ENCODE measurements at places on chromosomes 6 and 20.

DNA sequence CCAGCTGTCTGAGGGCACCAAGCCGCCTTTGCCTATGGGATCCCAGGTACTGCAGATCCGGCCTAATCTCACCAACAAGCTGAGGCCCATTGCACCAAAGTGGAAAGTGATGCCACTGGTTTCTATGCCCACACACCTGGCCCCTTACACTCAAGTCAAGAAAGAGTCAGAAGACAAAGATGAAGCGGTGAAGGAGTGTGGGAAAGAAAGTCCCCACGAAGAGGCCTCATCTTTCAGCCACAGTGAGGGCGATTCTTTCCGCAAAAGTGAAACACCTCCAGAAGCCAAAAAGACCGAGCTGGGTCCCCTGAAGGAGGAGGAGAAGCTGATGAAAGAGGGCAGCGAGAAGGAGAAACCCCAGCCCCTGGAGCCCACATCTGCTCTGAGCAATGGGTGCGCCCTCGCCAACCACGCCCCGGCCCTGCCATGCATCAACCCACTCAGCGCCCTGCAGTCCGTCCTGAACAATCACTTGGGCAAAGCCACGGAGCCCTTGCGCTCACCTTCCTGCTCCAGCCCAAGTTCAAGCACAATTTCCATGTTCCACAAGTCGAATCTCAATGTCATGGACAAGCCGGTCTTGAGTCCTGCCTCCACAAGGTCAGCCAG lies 283.0 kb downstream of the TSHZ2 start:
- DNase-seq, result no peak

- DNase-seq, result peak; percentile 59
Observed at GRCh38 chr6:32666420-32667300, at the start of gene HLA-DQB1. Gene HLA-DQB1 (minus strand): TSS chr6:32666657. CDS start chr6:32666607, 50 bp downstream.

GRCh38 chr6:34556031-34556471 lies at the start of gene SPDEF:
Gene SPDEF (minus strand): TSS chr6:34556329. CDS start chr6:34544455, 11,874 bp downstream.
- DNase-seq, result no peak

DNA sequence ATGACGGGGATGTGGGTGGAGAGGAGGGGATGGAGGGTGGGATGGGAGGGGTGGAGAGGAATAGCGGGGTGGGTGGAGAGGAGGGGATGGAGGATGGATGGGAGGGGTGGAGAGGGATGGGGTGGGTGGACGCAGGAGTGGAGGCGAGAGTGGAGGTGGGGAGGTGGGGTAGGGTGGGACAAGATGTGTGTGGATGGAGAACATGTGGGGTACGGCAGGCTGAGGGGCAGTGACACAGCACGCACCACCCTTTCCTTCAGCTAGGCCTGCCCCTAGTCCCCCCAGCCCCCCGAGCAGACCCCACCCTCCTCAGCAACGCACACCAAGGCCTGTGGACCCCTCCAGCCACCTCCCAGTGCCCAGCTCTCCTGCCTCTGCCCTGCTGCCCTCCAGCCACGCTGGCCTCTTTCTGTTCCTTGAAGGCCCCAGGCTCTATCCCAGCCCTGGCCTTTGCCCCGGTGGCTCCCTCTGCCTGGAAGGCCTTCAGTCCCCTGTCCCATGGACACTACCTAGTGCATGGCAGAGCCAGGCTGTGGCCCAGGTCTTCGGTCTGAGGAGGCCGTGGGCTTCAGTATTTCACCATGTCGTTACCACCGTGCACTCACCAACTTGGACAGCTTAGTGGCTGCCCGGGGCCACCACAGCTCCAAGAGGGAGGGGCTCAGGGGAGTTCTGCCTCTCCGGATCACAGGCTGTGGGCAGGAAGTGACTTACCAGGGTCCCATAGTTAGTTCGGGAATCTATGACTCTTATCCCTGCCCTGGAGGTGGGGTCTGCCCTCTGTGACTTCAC lies 78.4 kb upstream of the PMEPA1 start:
- DNase-seq, result no peak

GRCh38 chr20:51022803-51023616 lies at the start of gene KCNG1:
Gene KCNG1 (minus strand): TSS chr20:51023107. CDS start chr20:51010338, 12,769 bp downstream.
- no peak for DNase-seq

- DNase-seq, result no peak
Observed at GRCh38 chr6:11110921-11111768, at the start of gene ERVFRD-1. Gene ERVFRD-1 (minus strand): TSS chr6:11111725. CDS start chr6:11105310, 6,415 bp downstream.

DNA sequence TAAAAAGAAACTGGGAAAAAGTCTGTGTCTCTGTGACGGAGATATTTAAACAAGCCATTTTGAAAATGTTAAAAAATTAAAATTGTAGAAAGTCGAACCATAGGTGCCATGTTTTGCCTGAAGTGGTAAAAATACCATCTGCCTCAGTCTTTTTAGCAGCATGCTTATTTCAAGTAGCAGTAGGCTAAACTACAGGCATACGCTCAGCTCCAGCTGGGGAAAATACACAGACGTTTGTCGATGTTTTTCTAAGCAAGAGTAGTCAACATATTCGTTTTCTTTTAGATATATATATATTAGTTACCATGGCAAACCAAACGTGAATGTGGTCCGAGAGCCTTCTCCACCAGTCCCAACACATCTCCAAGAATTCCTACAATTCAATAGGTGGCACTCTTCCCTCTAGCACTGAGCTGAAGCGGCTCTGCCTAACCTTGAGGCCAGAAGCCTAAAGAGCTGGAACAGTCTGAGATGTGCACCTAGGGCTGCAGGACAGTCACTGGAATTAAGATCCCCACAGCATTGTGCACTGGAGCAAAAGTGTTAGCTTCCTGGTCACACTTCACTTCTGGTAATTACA lies 70.2 kb upstream of the BEND3 start:
- DNase-seq, result no peak

DNA sequence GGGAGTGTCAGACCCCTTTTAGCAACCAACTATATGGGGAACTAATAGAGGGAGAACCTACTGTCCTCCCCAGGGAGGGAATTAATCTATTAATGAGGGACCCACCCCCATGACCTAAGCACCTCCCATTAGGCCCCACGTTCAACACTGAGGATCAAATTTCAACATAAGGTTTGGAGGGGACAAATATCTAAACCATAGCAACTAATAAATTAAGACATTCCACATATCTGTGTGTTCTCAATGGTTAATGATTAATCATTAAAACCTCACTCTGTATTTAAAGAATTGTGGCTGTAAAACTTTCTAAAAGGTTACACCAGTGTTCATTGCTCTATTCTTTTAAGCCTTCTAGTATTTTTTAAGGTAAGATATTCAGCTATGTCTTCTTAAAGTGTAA lies 500.4 kb upstream of the SULF2 start:
- no peak for DNase-seq

DNA sequence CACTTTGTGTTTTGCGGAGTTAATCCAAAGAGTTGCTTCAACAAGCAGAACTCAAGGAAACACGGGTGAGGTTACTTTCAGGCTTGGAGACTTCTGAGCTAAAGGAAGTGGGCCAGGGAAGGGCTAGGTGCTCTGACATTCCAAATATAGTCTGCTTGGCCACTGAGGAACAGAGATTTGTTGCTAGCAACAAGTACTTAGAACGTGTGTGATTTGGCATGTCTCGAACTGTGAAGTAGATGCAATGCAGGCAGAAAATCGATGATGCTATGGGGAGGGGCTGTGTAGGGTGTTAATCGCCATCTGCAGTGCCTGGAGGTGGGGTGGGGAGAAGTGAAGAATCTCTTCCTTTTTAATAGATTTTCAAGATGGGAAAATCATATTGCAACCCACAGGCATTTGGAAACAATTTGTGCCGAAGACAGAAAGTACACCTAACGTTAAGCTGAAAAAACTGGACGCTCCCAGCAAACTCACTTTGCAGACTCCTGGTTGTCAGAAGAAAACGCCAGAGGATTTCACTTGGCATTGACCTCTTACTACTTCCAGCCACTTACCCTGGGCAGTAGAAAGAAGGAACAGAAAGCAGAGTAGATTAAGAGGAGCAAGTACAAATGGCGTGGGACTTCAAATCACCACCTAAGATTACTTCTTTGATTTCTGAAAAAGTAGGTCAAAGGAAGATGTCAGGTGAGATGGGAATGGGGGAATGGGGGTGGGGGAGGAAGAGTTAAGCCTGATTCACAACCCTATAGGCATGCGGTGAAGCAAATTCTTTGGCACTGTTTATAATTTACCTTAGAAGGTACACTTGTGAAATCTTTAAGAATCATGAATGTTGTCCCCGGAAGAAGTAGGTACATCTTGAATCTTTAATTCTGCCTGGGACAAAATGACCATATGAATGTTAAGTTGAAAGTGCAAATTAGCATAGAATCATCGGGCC lies 314.1 kb downstream of the CD83 start:
- no peak for DNase-seq

- no peak for DNase-seq
Observed at GRCh38 chr6:46160102-46160501, 10.7 kb downstream of the ENPP5 start.

DNA sequence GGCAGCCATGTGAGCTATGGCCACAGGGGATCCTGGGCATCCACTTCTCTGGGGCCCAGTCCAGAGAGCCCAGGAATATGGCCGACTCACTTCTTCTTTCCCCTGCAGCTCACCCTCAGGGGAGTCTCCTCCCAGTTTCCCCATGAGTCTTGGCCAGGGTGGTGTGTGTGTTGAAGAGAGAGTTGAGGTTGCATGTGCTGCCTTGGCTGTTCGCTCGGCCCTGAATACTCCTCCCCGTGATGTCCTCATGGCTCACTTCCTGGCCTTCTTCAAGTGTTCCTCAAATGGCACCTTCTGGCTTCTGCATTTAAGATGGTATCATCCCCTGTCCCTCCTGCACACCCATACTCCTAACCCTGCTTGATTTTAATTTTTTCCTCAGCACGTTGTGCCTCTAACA lies 3.2 kb upstream of the TREML1 start:
- no peak for DNase-seq

GRCh38 chr6:142827369-142827768 lies 117.6 kb downstream of the HIVEP2 start:
- DNase-seq, result no peak

GRCh38 chr20:53940907-53941545 lies 129.4 kb downstream of the BCAS1 start:
- DNase-seq, result no peak

DNA sequence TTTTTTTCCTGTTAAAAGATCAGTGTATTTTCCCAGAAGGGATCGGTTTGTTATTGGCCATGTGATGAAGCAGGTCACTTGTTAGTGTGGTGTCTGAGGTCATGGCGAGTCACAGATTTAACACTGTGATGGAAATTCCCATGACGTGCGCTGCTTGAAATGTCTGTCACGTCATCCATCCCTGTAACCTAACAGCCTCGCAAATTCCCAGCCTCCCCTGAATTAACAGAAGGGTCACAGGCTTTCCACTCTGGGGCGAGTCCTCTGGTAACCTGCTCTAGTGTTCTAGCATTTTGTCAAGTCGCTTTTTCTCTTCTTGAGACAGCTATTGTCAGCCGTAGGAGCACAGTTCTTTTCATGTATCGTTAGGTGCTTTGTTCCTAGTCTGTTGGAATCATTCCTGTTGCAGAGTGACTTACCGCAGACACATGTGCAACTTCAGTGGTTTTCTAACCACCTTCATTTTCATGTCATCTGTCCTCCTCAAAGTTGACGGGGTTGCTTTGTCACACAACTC lies 137.2 kb downstream of the MAP3K4 start:
- no peak for DNase-seq

GRCh38 chr20:10857352-10858070 lies 183.7 kb upstream of the JAG1 start:
- no peak for DNase-seq

GRCh38 chr6:104170401-104170800 lies 689.3 kb downstream of the HACE1 start:
- DNase-seq, result no peak

DNA sequence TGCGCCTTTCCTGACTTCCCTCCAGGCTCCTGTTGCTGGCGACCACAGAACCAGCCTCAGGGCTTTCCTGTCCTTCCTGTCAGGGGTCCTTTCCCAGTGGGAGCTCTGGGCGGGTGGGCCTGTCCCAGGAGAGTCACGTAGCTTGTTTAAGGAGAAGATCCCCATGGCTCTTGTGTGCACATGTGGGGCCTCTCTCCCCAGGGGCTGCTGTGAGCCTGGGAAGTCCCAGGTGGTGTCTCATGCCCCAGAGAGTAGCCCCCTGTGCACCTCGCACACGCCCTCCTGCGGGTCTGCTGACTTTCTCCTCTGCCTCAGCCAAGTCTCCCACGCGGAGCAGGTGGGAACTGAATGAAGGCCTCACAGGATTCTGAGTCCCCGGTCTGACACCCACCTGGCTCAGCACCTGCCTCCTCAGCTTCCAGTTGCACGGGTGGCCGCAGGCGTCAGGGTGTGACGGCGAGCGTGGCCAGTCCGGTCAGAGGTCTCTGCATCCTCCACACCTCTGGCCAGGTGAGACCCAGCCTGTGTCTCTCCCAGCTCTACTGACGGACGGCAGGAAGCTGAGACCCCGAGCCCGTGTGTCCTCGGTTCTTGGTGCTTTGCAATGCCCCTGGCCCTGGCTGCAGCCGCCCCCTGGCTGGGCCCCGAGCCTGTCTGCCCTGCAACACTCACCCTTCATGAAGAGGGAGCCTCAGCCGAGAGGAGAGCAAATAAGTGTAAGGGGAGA lies 5.6 kb upstream of the NKAIN4 start:
- no peak for DNase-seq

DNA sequence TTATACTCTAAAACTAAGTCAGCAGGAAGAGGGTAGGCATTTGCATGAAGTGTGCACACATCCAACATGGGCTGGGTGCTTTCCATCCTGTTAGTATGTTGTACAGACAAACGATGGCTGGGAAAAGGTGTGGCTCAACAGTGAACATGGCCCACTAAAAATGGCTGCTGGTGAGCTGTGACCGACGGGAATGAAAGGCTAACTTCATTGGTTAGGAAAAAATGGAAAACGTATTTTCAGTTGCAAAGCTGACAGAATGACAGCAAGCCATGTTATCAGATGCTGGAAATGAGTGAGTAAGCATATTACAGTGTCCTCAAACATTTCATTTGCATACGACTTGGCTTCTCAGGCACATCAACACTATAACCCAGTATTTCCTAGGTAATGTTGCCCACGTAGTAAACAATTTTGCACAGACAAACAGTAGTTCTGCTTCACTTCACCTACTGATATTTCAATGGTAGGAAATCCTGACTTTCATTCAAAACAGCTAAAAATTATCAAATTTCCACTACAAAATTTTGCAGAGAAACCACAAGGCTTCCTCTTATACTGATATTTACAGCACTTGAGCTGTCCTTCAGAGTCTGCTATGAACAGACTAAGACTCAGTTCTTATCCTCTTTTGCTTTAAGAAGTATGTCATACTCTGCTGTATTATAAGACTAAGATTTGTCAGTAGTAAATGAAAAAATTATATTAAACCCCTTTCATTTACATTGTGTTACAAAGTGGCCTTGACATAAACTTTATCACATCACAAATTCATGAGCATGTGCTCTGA lies 98.9 kb downstream of the IRF4 start:
- peak; percentile 39 for DNase-seq

DNA sequence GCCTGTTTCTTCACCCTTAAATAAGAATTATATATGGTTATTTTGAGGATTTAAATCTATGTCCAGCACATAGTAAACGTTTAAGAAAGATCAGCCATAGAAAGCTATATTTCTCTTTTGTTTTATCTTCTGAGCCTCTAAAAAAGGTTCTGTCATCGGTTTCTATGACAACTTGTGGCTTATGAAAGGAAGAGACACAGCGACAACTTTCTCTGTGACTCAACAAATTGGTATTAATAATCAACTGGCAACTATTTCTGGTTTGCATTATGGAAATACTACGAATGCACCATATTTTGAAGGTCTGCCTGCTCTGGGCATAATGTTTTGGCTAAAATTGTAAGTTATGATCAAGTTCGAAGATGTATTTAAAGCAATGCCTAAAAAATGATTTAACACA lies 751.0 kb downstream of the CD109 start:
- DNase-seq, result no peak

Data from CD8-positive, alpha-beta T cell (primary cell).